Naive B cell (primary cell): ENCODE measurements at places on chromosomes 16 and 17. TPM values are rescaled to one million over a fixed set of nuclear protein-coding genes. Genes with fewer than 3 reads are reported as not detected.

DNA sequence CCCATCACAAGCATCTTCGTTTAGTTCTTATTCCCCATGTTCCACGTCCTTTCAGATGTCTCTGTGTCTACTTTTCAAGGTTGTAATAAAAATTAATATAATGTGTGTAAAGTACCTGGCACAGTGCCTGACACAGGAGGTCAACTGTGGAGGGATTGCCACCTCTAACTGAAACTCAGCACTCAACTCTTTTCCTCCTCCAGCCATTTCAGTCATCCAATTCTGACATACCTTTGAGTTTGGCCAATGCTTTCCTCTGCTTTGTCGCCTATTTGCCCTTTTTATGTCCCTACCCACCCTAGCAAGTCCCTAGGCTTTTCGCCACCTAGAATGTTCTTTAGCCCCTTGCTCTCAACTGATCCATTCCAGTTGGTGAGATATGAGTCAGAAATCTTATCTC is 1.6 kb downstream of the UBE2Z start:
- peaks cover 11% of the 10 kb centered on the region for H3K36me3 ChIP-seq
- peak overlapping the region; percentile 97 for H3K4me3 ChIP-seq
- peaks cover 69% of the 10 kb centered on the region for H3K4me1 ChIP-seq
- no peak for DNase-seq
- H3K27me3 ChIP-seq: no peaks in the 10 kb centered on the region

DNA sequence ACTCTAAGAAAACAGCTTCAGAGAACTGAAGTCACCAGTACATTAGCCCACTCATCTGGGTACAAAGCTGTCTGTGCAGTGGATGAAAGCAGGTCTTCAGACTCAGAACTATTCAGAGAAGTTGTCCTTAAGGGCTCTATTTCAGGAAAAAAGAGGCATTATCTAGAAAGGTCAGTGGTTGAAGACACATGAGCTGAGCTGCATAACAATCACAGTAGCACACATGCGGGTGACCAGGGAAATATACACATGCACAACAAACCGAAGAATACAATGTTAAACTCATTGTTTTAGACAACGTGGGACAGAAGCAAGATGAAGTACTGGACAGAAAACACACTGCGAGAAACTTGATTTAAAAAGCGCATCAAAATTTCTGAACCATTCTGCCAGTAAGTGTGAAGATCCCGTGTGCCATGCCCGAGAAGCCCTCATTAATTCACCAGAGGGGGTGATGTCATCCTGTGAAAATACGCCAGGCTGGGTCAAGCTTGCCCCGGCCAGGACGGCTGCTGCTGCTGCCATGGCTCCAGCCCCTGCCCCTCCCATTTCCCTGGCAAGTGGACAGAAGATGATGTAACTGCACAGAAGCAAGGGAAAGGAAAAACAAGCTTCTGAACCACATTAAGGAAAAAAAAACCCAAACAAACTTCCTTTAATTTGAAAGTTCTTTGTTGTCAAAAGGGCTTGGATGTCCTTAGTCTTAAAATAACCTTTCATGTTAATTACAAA is 10.1 kb downstream of the DYNC1LI2 start:
- DNase-seq: no peak
- no peak overlapping the region for H3K4me3 ChIP-seq
- H3K4me1 ChIP-seq: peaks cover 13% of the 10 kb centered on the region
- no peak overlapping the region for H3K27ac ChIP-seq

DNA sequence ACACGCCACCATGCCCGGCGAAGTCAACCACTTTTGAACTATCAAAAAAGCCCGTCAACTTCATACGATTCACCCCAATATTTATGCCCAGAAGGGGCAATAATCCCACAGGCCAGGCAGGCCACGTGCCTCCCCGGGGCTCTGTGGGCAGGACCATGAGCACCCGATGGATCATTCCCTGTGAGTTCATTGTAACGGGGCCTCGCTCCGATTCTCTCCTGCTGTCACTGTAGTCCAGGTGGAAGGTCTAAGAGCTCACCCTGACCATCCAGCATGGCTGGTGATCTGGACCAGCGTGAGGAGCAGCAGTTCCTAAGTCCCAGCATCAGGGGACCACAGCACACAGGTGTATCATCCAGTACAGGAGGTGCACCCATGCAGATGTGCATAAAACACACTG is 77.5 kb upstream of the DOC2B start:
- H3K27me3 ChIP-seq: peaks cover 47% of the 10 kb centered on the region
- peak overlapping the region; percentile 56 for H3K27ac ChIP-seq
- no peaks in the 10 kb centered on the region for H3K4me1 ChIP-seq
- peaks cover 14% of the 10 kb centered on the region for H3K36me3 ChIP-seq
- no peak for DNase-seq

- DNase-seq: no peak
- no peak overlapping the region for H3K4me3 ChIP-seq
- H3K36me3 ChIP-seq: peaks cover 7% of the 10 kb centered on the region
- no peaks in the 10 kb centered on the region for H3K4me1 ChIP-seq
Measured at GRCh38 chr17:596287-596686, 118.4 kb downstream of the VPS53 start.

GRCh38 chr16:22710326-22710725 is 103.6 kb upstream of the HS3ST2 start:
- no peak overlapping the region for H3K4me3 ChIP-seq
- H3K4me1 ChIP-seq: no peaks in the 10 kb centered on the region
- DNase-seq: no peak
- H3K27me3 ChIP-seq: peaks cover 22% of the 10 kb centered on the region
- H3K36me3 ChIP-seq: peaks cover 9% of the 10 kb centered on the region
- no peak overlapping the region for H3K27ac ChIP-seq

DNA sequence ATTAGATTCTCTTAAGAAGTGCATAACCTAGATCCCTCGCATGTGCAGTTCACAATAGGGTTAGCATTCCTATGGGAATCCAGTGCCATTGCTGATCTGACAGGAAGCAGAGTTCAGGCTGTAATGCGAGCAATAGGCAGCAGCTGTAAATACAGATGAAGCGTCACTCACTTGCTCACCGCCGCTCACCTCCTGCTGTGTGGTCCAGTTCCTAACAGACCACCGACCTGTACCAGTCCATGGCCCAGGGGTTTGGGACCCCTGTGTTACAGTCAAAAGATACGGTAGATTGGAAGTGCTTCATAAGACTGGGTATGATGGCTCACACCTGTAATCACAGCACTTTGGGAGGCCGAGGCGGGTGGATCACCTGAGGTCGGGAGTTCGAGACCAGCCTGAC is 2.8 kb downstream of the STAT5A start:
- H3K36me3 ChIP-seq: peaks cover 9% of the 10 kb centered on the region
- no peaks in the 10 kb centered on the region for H3K27me3 ChIP-seq
- H3K27ac ChIP-seq: peak overlapping the region; percentile 48
- no peak for DNase-seq
- H3K4me3 ChIP-seq: no peak overlapping the region

- no peak overlapping the region for H3K27ac ChIP-seq
- DNase-seq: no peak
- peaks cover 4% of the 10 kb centered on the region for H3K27me3 ChIP-seq
- no peaks in the 10 kb centered on the region for H3K4me1 ChIP-seq
- H3K4me3 ChIP-seq: no peak overlapping the region
Measured at GRCh38 chr16:68754084-68754792, 17.1 kb downstream of the CDH1 start.

DNA sequence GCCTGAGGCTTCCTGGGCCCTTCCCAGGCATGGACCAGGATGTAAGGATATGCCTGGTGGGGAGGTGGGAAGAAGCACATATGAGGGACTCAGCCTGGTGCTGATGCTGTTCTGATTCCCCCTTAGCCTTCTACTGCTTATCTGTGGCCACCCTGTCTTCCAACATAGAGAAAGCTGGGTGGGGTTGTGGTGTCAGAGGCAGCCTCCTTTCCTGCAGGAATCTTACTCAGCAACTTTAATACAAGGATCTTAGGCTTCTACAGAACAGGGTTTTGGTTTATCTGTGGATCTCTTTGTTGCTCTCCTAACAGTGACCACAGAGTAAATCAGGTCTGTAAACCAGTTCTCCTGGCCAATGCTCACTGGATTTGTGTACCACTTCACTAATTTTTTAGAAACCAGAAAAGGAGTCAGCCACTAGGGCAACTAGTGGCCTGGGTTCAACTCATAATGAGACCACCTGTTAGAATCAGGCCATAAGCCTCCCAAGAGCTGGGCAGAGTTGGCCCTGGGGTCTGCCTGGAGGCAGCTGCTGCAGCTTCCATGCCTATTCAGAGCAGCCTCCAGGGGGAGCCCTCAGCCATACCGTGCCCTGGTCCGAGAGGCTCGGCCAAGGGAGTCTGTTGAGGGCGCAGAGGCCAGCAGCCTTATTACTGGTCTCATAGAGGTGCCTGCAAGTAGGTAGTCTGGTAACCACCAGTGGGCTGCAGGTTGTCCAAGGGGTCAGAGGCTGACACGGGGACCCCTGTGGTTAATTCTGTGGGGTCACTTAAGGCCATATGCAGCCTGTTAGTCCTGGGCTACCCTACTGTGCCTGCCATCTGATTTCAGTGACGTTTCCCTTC is 7.1 kb downstream of the HAS3 start:
- H3K4me3 ChIP-seq: no peak overlapping the region
- DNase-seq: no peak

GRCh38 chr17:30788918-30789317 is 35.6 kb downstream of the CRLF3 start:
- no peaks in the 10 kb centered on the region for H3K27me3 ChIP-seq
- H3K36me3 ChIP-seq: peaks cover 11% of the 10 kb centered on the region
- no peak for DNase-seq
- no peak overlapping the region for H3K27ac ChIP-seq
- H3K4me1 ChIP-seq: no peaks in the 10 kb centered on the region

- H3K4me1 ChIP-seq: peaks cover 14% of the 10 kb centered on the region
- H3K36me3 ChIP-seq: no peaks in the 10 kb centered on the region
- H3K27ac ChIP-seq: no peak overlapping the region
- no peak for DNase-seq
Measured at GRCh38 chr17:62631086-62631935, 3.8 kb downstream of the MRC2 start.

DNA sequence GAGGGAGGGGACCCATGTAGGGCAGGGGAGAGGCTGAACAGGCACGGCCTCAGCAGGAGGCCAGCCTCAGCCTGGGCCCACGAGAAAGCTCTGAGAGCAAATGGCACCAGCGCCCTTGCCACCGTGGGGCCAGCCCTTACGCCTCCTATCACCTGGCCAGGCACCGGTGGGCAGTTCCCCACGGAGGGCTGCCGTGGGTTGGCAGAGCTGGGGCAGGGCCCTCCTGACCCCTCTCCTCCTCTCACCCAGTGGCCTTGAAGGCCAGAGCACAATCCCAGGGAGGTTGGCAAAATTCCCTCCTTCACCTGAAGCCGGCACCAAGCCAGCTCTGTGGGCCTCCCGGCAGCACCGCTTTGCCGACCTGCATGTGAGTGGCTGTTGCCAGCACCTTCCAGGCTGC is 53.1 kb upstream of the ENPP7 start:
- no peaks in the 10 kb centered on the region for H3K4me1 ChIP-seq
- peaks cover 18% of the 10 kb centered on the region for H3K36me3 ChIP-seq
- DNase-seq: no peak
- no peak overlapping the region for H3K27ac ChIP-seq

GRCh38 chr16:2838928-2839327 is 8.8 kb downstream of the ZG16B start:
- peak overlapping the region; percentile 68 for H3K4me3 ChIP-seq
- DNase-seq: no peak
- H3K27ac ChIP-seq: no peak overlapping the region
- no peaks in the 10 kb centered on the region for H3K36me3 ChIP-seq
- no peaks in the 10 kb centered on the region for H3K4me1 ChIP-seq

DNA sequence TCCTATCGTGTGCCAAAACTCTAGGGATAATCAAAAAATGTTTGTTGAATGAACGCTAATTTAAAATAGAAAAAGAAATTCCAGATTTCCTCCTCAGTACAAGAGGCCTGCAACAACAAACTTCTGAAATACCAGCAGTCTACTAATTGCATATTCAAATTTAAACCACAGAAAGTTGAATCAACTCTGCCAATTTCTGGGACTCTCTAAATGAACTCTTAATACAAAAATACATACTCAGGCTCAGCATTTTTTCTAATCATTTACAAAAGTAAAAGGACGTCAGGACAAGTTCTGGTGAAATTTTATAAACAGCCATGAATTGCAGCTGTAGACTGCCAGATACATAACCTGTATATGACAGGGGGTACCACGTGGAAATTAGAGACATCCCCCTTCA is 49.0 kb downstream of the KANSL1 start:
- no peak for DNase-seq
- no peaks in the 10 kb centered on the region for H3K36me3 ChIP-seq
- no peaks in the 10 kb centered on the region for H3K27me3 ChIP-seq
- H3K4me3 ChIP-seq: no peak overlapping the region
- H3K4me1 ChIP-seq: peaks cover 98% of the 10 kb centered on the region

- H3K27ac ChIP-seq: no peak overlapping the region
- peaks cover 8% of the 10 kb centered on the region for H3K4me1 ChIP-seq
- H3K4me3 ChIP-seq: peak overlapping the region; percentile 85
- H3K27me3 ChIP-seq: peaks cover 43% of the 10 kb centered on the region
- H3K36me3 ChIP-seq: no peaks in the 10 kb centered on the region
Measured at GRCh38 chr17:76239538-76240274, 587 bp downstream of the RNF157 start.

DNA sequence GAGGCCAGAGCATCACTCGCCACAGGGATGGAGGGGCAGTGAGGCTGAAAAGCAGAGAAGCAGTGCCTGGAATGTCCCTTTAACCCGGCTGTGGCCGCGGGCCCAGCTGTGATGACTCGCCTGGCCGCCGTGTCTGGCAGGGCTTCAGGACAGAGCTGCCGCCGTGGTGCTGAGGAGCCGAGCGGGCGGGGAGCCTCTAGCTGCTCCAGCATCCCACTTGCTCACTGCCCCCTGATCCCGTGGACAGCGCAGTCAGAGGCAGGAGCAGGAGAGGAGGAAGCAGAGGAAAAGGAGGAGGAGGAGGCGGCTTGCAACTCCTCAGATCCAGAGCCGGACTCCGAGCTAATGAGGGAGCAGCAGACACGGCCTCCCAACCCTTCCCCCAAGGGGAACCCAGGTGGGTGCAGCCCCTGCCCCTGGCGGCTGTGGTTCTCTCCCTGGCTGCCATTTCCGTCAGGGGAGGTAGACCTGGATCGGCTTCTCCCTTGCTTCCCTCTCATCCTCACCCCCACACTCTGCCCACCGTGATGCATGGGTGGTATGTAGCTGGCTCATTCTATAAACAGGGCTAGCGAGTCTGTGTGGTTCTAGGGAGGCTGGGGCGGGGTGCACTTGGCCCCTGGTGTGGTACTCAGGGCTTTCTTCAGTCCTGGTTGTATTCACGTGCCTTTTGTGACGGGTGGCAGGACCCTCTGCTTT is 165.7 kb downstream of the CMIP start:
- peaks cover 45% of the 10 kb centered on the region for H3K4me1 ChIP-seq
- no peak for DNase-seq
- peak overlapping the region; percentile 10 for H3K27ac ChIP-seq

RDM1 gene
- not detected for polyA plus RNA-seq

SYNGR2 gene
- 572 TPM for polyA plus RNA-seq

HS3ST3B1 gene
- 0.22 TPM for polyA plus RNA-seq

FBXW10B gene
- polyA plus RNA-seq: not detected

GLIS2 gene
- not detected for polyA plus RNA-seq

IST1 gene
- polyA plus RNA-seq: 149 TPM

TRAF4 gene
- 5.4 TPM for polyA plus RNA-seq

CACNG4 gene
- not detected for polyA plus RNA-seq

KRTAP1-1 gene
- polyA plus RNA-seq: not detected

TAC4 gene
- polyA plus RNA-seq: not detected
